Stimulated activated CD8-positive, alpha-beta memory T cell treated with anti-CD3 and anti-CD28 coated beads, Interleukin-15, amount 100 ng/mL, for 1 hour (primary cell): ENCODE measurements at places on chromosomes 16 and 17.

DNA sequence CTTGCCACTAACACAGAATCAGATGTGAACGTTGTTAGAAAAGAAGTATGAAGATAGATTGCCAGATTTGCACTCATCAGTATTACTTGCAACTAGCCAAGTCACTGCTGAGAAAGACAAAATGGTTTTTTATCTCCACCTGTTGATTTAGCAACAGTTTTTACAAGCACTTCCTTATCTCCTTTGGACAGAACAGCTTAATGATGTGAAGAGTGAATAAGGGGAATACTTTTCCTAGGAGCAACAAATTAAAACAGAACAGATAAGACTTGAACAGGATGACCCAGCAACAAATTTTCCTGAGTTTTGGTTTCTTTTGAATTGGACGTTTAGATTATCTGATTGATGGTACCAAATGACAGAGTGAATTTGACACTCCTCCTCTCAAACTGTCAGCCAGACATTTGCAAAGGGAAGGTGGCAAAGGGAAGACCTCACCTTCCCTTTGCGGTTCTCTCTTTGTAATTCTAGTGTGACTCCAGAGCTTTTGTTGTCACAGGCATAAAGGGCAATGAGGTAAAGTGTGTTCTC is 130.6 kb downstream of the NLK start:
- DNase-seq: no peak

DNA sequence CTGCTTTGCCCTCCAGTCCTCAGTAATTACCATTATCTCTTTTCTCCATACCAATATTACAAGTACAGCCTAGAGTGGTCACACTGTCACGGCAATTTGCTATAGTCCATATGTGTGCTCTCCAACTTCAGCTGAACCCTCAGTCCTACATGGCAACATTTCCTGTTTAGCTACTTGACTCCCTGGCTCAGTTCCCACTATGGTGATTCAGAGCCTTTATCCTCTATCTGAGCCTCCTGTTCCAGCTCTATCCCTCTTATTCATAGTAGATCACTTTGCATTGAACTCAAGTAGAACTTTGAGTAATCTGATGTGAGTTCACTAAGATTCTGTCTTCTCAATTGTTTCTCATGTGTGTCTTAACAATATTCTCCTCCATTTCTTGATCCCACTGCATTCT is 43.7 kb upstream of the GOSR1 start:
- DNase-seq: no peak

DNA sequence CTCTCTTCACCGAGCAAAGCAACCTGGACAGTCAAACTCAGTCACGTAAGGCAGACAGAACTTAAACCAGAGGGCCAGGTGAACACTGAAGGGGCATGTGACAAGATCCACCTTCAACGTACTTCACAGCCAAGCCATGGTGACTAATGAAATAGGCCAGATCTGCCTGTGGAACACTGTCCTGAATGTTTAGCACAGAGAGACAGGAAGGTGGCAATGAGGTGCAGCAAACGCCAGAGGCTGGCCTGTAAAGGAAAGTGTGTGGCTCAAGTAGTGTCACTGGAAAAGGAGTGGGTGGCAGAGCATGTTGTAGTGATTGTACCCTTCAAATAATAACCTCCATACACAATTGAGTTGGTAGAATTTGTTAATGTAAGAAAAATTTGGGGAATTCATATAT is 38.1 kb downstream of the SLC6A4 start:
- no peak for DNase-seq

GRCh38 chr17:82502207-82502606 is 17.3 kb upstream of the FOXK2 start:
- DNase-seq: no peak

DNA sequence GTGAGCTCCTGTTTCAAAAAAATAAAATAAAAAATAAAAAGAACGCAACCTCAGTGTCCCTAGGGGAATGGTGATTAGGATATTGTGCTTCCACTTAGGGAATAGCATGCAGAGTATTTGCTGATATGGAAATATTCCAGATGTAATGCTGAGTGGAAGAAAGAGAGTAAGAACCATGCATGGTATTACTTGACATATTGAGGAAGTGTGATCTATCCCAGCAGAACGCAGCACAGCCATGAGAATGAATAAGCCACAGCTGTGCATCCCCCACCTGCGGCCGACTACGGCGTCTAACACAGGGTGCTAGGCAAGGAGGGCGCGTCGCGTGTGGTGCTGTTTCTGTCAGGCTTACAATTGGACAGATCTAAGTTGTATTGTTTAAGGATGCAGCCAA is 49.5 kb downstream of the FOXK2 start:
- no peak for DNase-seq

GRCh38 chr17:2094891-2095535 is 40.1 kb downstream of the HIC1 start:
- DNase-seq: no peak

DNA sequence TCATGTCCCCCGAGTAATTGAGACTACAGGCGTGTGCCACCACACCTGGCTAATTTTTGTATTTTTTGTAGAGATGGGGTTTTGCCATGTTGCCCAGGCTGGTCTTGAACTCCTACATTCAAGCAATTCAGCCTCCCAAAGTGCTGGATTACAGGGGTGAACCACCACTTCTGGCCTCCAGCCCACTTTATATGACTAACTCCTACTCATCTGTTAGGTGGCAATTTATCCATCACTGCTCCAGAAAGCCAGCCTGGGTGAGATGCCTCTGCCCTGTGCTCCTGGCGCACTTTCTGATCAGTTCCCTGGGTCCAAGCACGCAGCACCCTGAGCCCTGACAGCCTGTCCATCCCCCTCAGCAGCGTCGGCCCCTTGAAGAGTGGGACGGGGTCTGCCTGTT is 29.4 kb downstream of the ADAM11 start:
- no peak for DNase-seq

DNA sequence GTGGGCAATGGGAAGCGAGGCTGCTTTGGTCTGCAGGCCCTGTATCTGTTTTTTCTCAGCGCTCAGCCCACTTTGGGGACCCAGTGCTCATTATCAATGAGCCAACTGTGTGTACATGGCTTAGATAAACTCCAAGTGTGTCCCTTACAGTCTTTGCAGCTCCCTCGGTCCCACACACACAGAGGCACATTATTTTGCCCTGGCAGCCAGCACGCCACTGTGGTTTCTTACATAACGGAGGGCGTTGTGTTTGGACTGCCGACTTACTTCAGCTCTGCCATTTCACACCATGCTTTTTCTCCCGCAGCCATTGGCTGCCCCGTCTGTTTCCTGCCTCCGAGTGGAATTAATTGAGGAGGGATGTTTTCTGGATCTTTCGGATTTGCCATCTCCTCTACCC is 56.5 kb upstream of the CLEC18A start:
- DNase-seq: no peak

GRCh38 chr16:2250652-2251295 is 613 bp downstream of the ECI1 start:
- no peak for DNase-seq

GRCh38 chr16:1379304-1380076 is 27.8 kb downstream of the GNPTG start:
- DNase-seq: peak; percentile 32

DNA sequence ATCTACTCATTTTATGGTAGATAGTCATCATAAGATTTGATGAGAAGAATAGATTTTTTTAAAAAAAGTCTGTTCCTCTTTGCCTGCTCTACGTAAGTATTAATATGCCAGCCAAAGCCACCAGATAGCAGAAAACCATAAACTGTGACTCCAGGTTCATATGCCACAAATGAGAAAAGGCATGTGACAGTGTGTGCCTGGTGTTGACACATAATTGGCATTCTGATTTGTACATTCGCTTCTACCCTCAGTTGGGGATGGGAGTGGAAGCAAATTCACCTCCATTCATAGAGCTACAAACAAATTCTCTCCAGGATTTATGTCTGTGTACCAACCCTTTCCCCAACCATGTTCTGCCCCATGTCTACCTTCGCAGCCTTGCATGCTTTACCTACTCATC is 391.6 kb downstream of the PMP22 start:
- no peak for DNase-seq

DNA sequence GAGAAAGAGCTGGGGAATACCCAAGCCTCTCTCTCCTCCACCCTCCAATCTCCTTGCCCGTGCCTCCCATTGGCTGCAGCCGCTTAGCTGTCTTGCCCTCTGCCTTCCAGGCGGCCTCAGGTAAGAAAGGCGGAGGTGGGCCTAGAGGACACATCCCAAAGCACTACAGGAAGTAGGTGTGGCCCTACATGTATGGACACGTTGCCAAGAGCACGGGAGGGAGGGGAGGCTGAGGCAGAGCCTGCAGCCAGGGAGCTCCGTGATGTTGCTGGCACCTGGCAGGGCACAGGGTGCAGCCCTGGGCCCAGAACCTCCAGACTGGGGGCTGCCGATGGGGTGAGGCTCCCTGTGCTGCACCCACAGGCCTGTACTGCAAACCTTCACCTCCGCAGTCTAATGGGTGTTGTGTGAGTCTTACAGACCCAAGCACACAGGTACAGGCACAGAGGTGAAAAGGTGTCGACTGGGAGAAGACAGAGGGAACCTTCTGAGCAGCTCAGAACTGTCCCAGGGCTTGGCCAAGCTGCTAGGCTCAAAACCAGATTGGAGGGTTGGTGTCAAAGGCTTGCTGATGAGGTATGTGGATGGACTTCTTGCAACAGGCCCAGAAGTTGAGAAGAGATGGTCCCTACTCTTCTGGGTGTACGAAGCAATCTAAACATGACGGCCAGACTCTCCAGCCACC is 23.5 kb upstream of the FOXK2 start:
- no peak for DNase-seq

GRCh38 chr16:31364421-31364820 is 9.4 kb downstream of the ITGAX start:
- DNase-seq: no peak

- no peak for DNase-seq
These were observed 6.1 kb upstream of the CD300C start for GRCh38 chr17:74552037-74552436.

GRCh38 chr16:57614944-57615343 is 13.5 kb upstream of the ADGRG1 start:
- no peak for DNase-seq

DNA sequence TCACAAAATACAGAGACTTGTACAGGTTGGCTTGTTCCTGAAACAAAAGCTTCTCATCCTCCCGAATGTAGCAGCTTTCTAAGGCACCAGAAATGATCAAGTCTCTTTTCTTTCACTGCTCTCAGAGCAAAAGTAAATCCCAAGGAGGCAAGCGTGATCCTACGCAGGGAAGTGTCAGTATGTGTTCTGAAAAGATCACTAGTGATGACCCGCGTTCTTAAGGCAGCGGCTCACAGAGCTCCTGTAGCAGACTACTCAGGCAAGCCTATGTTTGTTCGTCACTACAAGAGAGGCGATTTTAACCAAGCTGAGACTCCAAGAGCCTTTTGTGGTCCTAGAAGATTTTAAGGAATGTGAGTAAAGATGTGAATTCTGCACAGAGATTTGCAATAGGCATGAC is 34.5 kb downstream of the WIPI1 start:
- no peak for DNase-seq

DNA sequence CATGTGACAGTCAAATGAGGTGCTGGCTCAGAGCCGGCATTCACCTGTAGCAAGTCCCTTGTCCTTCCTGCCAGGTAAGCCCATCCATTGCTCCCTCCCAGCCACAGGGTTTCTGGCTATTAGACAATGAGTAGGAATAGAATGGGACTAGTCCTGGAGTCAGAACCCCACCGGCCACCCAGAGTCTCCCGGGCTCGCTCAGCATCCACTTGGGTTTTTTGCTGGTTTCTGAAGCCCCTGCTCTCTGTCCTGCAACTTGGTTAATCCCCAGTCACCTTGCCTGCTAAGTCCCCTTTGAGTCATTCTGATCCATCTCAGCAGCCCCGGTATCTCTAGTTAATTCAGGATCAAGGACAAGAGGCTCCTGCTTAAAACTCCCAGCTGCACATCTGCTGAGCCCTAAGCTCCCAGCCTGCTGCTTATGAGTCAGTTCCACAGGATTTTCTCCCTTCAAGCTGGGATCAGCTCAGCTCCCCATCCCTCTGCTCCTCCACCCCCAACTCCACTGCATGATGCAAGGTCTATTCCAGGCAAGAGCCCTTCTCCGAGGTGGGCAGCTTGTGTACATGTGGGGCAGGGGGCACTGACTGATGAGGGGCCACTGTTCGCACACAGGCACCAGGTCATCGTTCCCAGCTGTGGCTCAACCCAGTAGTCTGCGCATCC is 19.9 kb upstream of the MRPS23 start:
- no peak for DNase-seq
